ENCODE measurements at places on chromosomes 6 and 20. TPM values are rescaled to one million over a fixed set of nuclear protein-coding genes. Genes with fewer than 3 reads are reported as not detected.

Gene BFSP1
- total RNA-seq: 0.14 TPM

Gene LKAAEAR1
- total RNA-seq: not detected

Gene B3GALT4
- 11.2 TPM for total RNA-seq

Gene KCNS1
- 0.33 TPM for total RNA-seq

Gene UBR2
- total RNA-seq: 31.9 TPM

Gene ATP6V1G2
- total RNA-seq: 1.4 TPM

Gene COL10A1
- not detected for total RNA-seq

Gene SLC24A3
- total RNA-seq: not detected

Gene RING1
- total RNA-seq: 35.5 TPM

Gene SLC35F1
- total RNA-seq: not detected

Gene FAM50B
- 5.3 TPM for total RNA-seq

Gene PDYN
- total RNA-seq: not detected

Gene LST1
- 34.6 TPM for total RNA-seq

Gene TRIM15
- total RNA-seq: 0.20 TPM

Gene RSPH3
- total RNA-seq: 1.9 TPM

Gene TP53TG5
- not detected for total RNA-seq
